ENCODE measurements at places on chromosomes 3 and 15.
A peak's percentile ranks its signal among the peaks of the same experiment; 100 is the strongest.

DNA sequence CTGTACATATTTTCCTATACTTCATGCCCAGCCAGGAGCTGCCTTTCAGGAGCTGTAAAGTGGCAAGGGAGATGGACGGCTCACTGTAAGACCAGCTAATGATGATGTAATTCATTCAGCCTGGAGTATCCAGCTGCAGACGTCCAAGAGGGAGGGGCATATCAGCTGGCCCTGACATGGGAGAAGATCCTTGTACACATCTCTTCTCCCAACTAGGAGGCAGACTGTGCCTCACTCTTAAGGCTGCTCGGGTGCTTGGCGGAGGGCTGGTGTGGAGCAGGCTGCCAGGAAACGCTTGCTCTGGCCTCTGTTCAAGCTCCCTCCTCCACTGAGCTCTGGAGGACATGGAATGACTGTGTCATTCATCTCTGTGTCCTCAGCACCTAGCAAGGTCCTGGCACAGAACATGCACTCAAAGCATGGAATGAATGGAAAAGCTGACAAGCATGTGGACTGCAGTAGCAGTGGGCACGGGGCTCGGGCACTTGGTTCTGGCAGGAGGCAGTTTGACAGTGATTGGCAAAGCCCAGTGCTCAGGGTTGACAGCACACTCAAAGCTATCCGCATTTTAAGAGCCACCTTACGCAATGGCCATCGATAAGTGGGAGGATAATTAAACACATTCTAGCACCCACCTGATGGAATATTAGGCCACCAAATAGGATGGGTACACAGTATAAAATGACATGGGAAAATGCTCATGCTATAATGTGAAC, 72.4 kb downstream of the TBC1D2B start:
- peak; percentile 92 for DNase-seq

GRCh38 chr3:126356373-126357264, 589 bp downstream of the KLF15 start:
- DNase-seq = no peak

DNA sequence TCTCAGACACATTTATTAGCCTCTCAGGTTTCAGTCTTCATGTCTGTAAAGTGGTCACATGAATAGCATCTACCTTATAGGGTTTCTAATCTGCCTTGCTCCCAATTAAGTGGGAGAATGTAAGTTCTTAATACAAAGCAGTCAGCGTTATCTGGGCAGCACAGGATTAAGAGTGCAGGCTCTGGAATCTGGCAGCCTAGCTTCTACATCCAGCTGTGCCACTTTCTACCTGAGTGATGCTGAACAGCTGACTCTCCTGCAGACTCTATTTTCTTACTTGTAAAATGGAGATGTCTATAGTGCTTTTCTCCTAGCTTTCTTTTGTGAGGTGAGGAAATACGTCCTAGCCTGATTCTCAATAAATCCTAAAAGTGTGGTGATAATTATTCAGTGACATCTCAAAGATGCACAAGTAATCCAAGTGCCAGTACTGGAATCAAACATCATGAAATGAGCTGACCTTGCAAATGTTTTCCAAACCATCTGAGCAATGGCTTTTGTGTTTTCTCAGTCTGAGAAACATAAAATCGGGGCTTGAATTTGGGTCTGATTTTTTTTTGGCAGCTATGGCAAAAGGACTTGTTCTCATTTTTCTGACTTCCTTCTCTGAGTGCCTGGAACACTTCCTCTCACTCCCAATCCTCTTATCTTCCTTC, 232.2 kb upstream of the FEZF2 start:
- no peak for DNase-seq

- DNase-seq = no peak
Observed at GRCh38 chr3:143529018-143529478, 319.2 kb downstream of the SLC9A9 start.

DNA sequence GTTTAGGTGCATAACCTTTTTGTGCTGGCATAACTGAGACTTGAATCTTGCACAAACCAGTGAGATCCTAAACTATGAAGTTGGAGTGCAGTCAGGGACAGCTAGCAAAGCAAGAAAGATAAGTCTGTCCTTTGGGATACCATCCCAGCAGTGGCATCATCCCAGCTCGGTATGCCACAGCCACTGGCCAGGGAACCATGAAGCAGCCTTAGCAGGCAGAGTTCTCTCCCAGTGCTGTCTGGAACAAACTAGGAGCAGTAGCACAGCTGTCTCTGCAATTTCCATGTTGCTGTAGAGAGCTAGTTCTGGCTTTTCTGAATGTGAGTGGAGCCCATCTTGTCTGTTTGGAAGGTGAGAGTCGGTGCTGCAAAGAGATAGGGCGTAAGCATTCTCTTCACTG, 130.3 kb downstream of the DTWD1 start:
- no peak for DNase-seq

GRCh38 chr15:90004671-90005070, 3.5 kb downstream of the ZNF710 start:
- DNase-seq = peak; percentile 97

GRCh38 chr3:160001148-160001760, 12.6 kb downstream of the IL12A start:
- no peak for DNase-seq

GRCh38 chr3:63727233-63727632, 74.8 kb downstream of the SNTN start:
- peak; percentile 69 for DNase-seq

- DNase-seq = no peak
Observed at GRCh38 chr15:31262143-31262530, 64.5 kb upstream of the KLF13 start.

DNA sequence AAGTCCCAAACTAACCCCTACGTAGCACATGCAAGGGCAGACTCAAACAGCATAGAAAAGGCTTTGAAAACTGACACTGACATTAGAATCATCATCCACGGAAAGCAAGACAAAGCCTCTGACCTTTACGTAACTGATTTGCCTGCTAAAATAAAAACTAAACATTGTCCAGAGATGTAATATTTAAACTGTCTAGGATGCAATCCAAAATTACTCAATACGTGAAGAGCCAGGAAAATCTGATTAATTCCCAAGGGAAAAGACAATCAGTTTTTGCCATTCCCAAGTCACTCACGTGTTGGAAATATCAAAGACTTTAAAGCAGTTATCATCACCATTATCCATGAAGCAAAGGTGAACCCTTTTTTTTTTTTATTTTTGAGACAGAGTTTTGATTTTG, 13.3 kb upstream of the IQCF1 start:
- no peak for DNase-seq

DNA sequence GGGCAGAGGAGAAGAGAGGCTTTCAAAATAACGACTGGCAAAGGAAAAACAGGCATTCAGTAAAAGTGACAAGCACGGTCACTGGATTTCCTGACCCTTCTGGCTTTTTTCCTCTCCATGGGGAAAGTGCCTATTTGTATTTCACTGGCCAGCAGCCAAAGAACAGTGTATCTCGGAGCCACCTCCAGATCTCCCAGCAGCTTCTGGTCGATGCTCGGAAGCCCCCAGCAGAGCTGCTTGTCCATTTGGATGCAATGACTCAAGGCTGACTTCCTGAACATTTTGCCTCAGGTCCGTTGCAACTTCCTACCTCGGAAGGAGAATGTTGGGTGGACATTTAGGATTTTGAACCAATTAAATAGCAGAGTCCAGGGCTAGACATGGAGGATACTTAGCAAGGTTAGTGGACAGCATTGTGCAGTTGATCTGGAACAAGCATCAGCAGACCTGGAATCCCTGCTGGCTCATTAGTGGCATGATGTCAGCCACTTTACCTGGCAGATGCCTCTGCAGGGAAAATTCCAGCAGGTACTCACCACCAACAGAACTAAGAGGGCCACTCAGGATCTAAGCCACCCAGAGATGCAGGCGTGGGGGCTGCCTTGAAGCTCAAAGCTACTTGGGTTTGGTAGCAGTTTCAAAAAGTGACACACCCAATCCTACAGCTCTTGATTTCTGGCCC, 1.1 kb downstream of the FAM107A start:
- no peak for DNase-seq

DNA sequence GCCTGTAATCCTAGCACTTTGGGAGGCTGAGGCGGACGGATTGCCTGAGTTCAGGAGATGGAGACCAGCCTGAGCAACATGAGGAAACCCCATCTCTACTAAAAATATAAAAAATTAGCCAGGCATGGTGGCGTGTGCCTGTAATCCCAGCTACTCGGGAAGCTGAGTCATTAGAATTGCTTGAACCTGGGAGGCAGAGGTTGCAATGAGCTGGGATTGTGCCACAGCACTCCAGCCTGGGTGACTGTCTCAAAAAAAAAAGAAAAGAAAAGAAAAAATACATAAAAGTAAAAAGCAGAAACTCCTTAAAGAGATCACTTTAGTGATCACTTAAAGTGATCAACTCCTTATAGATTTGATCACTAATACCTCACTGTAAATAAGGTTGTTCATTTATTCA, 78.0 kb downstream of the GMPS start:
- DNase-seq = peak; percentile 37

DNA sequence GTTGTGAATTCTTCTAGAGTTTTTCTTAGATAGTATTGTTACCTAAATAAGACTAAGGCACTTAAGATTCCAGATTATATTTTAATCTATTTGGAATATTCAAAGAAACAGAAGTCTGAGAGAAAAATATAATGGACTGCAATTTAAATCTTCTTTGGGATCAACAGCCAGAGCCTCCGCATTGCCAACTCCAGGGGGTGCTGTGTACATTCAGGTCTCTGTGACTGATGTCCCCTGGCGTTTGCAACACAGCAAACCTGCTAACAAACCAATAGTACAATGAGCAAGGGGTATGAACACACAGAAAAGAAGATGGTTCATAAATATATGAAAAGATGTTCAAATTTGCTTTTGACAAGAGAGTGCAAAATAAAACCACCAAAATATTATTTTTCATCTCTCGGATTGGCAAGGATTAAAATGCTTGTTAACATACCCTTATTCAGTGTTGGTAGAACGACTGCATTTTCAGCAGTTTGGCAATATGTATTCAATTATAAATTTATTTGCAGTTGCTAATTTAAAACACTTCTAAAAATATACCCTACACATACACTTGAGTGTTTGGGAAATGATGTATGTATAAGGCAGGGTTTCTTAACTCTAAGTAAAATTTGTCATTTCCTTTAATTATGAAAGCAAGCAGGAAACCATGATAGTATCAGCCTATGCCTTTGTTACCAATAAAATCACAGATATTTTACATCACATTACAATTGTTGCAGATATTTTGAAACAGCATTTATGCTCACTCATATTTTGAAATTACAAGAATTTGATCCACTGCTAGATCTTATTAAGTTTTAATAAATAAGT, 16.1 kb upstream of the TM4SF1 start:
- peak; percentile 93 for DNase-seq

Data from foreskin fibroblast (primary cell).